ENCODE measurements at places on chromosomes 11 and 22.

DNA sequence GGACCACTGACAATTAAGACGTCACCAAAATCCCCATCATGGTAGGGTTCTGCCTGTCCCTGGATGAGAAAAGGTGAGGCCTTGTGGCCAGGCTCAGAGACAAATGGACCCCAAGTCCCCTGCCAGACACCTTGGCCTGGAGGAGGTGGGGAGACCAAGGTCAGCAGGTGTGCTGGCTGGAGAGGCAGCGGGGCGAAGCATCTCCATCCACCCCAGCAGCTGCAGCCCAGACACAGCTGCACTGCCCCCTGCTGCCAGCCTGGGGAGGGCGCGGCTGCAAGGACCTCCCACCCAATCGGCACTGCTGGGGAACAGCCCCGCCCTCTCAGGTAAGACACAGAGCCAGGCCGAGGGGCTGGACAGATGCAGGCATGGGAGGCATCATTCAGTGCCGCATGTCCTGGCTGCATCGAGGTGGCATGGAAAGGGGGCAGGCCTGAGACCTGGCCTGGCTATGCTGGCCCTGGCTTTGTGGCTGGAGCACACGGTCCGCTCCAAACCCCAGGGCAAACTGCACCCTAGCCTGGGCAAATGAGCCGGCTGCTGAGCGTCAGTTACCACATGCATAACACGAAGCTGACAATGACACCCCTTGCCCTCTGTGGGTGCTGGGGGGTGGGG lies 12.2 kb upstream of the MFNG start:
- DNase-seq, result peak; percentile 61

GRCh38 chr11:45885921-45886721 lies 670 bp downstream of the MAPK8IP1 start:
- no peak for DNase-seq

DNA sequence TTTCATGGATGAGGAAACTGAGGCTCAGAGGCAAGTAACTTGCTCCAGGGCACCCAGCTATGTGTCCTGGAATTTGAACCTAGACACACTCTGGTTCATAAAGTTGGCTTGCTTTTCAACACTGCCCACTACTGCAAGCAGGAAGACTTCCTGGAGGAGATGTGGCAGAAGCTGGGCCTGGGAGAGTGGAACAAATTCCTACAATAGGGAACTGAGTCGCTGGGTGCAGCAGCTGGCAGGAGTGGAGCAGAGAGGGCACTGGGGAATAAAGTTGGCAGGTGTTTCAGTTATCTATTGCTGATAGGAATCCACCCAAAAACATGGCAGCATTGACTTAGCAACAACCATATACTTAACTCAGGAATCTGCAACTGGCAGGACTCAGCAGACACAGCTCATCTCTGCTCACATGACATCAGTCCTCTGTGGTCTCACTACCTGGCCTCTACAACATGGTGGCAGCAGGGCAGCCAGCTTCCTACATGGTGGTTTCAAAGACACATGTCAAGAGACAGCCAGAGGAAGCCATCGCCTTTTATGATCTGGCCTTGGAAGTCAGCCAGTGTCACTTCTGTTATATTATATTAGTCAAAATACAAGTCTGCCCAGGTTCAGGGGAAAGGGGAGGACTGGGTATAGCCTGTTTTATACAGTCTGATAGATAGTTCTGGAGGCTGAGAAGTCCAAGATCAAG lies 10.6 kb upstream of the CARD10 start:
- DNase-seq, result no peak

DNA sequence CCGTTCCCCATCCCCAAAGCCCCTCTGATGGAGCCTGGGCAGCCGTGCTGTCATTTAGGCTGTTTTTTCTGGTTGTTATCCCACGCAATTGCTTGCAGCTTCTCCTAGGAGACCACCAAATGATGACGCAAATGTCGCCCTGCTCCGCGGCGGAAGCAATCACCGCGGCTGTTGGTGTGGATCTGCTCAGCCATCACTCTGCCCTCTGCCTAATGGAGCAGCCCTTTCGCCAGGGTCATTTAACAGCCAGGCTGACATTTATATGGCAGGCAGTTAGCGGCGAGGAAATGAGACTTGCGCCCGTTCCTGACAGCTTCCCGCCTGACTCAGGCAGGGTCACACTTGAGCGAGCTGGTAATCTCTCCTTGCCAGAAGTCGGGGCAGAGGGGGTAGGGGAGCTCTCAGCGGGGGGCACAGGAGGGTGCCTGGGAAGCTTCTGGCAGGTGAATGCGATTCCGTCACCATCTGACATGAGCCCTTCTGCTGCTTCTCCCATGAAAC lies 97.9 kb upstream of the RTL6 start:
- DNase-seq, result no peak

GRCh38 chr22:29310065-29310862 lies 3.8 kb downstream of the GAS2L1 start:
- DNase-seq, result no peak

GRCh38 chr11:65148657-65149056 lies 14.3 kb upstream of the SYVN1 start:
- DNase-seq, result no peak

- no peak for DNase-seq
Measured at GRCh38 chr11:88249706-88250105, 74.5 kb upstream of the RAB38 start.

DNA sequence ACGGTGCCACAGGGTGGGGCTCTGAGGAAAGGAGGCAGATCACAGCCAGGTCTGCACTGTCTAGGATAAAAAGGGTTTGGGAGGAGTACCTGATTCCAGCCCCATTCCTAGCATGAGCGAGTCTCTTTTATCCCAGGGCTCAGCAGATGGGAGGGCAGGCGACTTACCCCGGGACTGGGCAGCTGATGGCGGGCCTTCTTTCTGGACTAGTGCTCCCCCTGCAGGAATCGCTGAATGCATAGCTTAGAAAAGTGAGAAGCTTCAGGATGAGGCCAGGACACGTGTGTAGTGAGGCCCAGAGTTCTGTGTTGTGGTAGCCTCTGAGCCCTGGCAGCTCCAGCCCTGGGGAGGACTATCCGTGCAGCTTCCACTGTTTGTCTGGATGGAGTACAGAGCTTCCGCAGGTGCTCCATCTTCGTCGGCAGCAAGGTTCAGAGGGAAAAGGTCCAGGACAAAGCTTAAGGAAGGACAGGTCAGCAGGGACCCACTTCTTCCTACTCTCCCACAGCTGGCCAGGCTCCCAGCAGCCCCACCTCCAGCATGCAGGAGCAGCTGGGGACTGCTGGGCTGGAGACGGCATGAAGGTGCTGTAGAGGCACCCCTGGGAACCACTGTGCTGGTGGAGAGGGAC lies 30.4 kb downstream of the COMMD9 start:
- no peak for DNase-seq

DNA sequence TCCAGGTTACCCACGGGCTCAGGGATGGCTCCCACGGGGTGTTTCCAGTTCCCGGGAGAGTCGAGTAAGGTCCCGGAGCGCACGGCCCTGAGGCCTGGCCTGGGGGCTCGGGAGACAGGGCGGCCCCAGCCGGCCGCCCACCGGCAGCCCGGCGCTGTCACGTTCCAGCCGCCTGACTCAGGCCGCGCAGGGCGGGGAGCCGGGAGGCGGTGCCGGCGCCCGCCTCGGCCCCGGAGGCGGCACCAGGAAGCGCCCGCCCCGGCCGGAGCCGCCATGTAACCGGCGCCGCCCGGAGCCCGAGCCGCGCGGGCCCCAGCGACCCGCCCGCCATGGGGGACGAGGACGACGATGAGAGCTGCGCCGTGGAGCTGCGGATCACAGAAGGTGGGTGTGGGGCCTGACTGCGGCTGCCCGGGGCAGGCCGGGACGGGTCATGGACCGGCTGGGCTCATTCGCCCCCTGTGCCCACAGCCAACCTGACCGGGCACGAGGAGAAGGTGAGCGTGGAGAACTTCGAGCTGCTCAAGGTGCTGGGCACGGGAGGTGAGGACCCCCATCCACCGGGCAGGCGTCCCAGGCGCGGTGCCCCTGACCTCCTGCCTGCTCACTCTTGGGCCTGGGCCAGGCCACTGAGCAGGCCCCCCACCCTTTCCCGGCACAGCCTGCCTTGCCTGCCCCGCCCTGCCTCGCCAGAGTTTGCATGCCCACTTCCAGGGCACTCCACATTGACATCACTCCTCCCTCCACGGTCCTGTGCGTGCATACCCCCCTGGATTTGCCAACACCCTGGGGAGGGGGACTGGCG lies at the start of gene RPS6KA4:
RPS6KA4 (plus strand) TSS at position 256 of the 805 bp plus-strand sequence; CDS start at position 330, 74 bp downstream.
- peak; percentile 41 for DNase-seq

DNA sequence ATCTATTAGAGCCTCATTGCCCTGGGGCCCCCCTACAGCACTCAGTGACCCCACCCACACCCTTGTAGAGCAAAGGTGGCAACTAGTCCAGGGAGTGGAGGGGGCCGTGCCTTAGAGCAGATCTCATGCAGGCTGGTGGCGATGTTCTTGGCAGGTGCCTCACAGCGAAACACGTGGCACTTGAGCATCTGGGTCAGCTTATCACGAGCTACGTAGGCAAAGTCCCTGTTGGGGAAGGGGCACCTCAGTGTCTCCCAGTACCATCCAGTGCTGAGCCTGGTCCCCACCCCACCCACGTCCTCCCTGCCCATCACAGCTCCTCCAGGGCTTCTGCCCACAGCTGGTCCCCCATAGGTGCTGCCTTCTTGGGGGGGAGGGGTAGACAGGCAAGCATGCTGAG lies 11.2 kb downstream of the SMPD1 start:
- DNase-seq, result no peak

GRCh38 chr22:49853981-49854831 lies 562 bp downstream of the ZBED4 start:
- DNase-seq, result no peak

DNA sequence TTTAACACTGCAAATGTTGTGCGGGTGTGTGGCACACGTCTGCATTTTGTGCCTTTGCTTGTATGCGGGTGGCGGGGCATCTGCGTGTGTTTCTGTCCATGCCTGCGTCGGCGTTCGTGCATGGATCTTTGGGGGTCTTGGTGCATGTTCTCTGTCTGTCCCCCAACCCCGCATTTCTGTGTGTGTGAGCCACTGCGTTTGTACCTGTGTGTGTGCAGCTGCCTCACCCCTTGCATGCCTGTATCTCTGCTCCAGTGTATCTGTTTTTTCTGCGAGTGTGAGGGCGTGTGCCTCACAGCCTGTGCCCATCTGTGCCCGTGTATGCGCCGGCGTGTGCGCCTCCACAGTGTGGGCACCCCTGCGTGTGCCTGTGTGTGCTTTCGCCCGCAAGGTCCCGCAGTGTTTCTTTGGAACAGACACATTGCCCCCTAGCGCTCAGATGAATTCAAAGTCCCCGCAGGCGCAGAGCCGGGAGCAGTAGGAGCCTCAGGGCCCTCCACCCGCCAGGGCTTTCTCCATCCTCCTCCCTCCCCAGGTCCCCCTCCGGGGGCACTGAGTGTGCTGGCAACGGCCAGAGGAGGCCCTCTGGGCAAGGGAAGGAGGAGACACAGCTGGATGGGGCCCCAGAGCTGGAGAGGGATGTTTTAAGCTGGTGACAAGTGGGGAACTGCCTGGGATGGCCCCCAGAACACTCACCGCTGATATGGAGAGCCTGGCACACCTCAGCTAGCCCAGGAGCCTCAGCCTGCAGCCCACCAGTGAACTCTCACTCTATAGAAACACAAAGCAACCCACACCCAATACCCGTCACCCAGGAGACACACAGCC lies 3.1 kb upstream of the MN1 start:
- DNase-seq, result peak; percentile 6
